SHP77 treated with DMSO at 0.1 percent for 48 hours (cell line): ENCODE measurements at places on chromosomes 5 and 9.

DNA sequence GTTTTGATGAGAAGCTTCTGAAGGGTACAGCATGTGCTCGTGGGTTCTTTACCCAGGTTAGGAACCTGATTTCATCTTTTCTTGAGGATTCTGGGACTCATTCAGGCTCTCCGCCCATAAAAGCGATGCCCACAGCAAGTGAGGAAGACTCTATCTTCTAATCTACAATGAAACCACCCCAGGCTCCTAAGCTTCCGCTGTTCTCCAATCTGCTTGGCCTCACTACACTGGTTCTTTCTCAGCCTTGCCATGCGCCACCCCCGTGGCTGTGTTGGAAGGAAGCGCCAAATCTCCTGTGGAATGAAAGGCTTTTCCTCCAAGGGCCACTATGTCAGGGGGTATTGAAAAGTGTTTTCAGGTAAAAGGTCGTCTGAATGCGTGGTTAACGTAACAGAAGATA lies 135.6 kb downstream of the MYO10 start:
- no peak for DNase-seq

GRCh38 chr5:33277061-33277650 lies 163.6 kb upstream of the TARS1 start:
- DNase-seq, result no peak

- no peak for DNase-seq
Measured at GRCh38 chr9:129781131-129781530, 21.9 kb upstream of the TOR1B start.

DNA sequence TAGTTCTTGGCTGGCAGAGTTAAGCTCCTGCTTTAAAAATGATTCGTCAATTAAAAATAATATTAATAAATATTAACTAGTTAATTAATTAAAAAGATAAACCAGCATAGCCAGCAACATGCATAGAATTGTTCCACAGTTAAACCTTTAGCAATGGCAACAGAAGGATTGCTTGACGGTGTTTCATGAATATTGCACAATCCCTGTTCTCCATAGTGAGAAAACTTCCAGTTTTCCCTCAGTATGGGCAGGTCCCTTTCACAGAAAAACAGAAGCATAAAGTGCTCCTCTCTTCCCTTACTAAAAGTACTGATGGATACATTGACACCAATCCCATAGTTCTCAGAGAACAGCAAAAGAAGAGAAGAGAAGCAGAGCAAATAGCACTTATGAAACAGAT lies 71.4 kb upstream of the CAST start:
- DNase-seq, result no peak

GRCh38 chr9:111668026-111668573 lies 6.7 kb downstream of the GNG10 start:
- DNase-seq, result no peak

GRCh38 chr9:98657897-98658296 lies 50.8 kb downstream of the GABBR2 start:
- no peak for DNase-seq

DNA sequence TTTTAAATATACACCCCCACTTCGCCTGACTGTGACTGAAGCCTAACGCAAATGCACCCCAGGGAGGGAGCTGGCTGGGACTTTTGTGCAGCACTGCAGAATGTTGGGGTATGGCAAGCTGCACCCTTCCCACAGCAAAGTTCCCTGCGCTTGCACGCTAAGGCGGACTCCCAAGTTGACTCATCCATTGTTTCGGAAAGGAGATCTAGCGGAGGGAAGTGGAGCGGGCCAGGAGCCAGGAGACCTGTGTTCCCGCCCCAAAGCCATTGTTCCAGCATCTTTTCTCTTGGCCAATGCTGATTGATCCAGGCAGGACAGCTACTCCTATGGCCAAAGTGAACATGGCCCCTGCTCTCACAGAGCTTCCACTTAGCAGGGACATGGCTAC lies 202.9 kb downstream of the AOPEP start:
- DNase-seq, result no peak

DNA sequence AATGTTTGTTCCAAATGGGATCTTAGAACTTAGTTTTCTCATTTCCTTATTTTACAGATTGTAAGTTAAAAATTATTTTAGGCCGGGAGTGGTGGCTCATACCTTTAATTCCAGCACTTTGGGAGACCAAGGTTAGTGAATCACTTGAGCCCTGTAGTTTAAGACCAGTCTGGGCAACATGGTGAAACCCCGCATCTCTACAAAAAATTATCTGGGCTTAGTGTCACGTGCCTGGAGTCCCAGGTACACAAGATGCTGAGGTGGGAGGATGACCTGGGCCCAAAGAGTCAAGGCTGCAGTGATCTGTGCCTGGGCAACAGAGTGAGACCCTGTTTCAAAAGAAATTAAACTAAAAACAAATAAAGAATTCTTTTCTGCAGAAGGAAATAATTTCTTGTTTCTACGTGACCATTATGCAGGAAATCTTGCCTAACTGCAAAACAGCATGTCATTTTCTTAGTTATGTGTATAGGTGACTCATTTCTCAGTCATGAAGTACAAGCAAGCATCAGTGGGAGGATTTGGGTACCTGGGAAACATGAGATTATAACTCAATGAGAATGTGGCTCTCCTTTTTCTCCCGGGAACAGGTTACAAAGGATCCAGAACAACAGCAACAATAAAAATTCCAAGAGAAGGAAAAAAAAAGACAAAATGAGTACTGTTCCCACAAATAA lies 375.1 kb upstream of the ST8SIA4 start:
- no peak for DNase-seq

GRCh38 chr5:74152136-74152535 lies 488.4 kb downstream of the ENC1 start:
- DNase-seq, result no peak

- no peak for DNase-seq
Measured at GRCh38 chr5:40914835-40915234, 5.5 kb downstream of the C7 start.

- no peak for DNase-seq
Measured at GRCh38 chr9:126953041-126953809, 38.6 kb downstream of the RALGPS1 start.

- DNase-seq, result no peak
Measured at GRCh38 chr9:706606-707459, 134.7 kb upstream of the DMRT1 start.

GRCh38 chr9:78214492-78214891 lies 21.4 kb upstream of the CEP78 start:
- DNase-seq, result no peak

DNA sequence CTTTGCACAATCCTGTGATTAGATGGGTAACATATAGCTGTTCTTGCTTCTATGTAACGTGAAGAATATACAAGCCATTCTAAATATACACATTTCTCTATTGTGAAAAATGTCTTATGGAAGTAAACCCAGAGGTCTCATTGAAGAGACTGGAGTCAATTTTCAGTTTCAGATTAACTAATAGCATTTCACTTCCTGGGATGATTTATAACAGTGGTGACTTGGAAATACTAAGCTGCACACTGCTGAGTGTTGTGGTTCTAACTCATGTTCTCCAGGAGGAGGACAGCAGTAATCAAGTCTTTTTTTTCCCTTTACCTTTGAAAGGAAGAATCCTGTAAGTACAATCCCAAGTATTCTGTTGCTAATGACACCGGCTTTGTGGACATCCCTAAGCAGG lies 3.3 kb downstream of the CTSL start:
- no peak for DNase-seq

- no peak for DNase-seq
Measured at GRCh38 chr9:93139365-93140182, 5.5 kb upstream of the NINJ1 start.

- no peak for DNase-seq
Measured at GRCh38 chr5:138878437-138879235, 3.5 kb upstream of the LRRTM2 start.

DNA sequence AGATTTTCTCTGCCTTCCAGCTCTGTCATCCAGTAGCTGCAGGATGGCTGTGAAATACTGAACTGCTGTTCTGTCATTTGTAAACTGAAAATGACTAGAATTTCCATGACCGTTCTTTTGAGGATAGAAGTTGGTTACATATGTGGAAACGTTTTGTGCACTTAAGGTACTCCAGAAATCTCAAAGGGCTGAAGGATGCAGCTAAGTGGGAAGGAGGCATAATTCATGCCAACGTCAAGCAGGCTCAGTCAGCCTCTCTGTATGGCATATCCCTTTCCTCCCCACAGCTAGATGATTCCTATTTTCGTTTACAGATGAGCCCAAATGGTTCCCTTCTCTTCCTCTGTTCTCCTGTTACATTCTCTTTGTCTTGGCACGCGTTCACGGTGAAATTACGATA lies 257.6 kb downstream of the FBXL7 start:
- DNase-seq, result no peak

DNA sequence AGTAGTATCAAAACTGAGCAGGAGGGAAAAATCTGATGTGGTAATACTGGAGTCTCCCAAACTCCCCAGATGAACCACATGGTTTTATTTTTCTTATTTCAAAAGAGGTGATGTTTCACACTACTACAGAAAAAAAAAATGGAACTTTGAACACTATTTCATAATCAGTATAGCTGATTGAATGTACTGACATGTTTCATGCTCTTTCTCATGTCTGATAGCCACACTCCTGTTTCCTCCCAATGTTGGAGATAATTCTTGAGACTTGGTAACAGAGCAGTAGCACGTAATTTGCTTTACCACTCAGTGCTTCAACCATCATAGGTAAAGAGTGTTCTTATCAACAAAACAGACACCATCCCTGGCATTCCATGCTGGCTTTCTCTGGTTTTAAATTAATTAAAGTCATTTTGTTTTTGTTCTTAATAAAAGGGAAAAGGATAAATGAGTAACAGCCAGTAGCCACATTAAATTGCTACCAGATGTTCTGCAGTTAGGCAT lies 85.2 kb downstream of the MUSK start:
- DNase-seq, result no peak

GRCh38 chr9:129278391-129279237 lies 100.6 kb upstream of the IER5L start:
- no peak for DNase-seq

- DNase-seq, result no peak
Measured at GRCh38 chr5:92574023-92574422, 1007.0 kb downstream of the NR2F1-AS1 start.

- no peak for DNase-seq
Measured at GRCh38 chr9:28981129-28981528, 1407.8 kb upstream of the C9orf72 start.

DNA sequence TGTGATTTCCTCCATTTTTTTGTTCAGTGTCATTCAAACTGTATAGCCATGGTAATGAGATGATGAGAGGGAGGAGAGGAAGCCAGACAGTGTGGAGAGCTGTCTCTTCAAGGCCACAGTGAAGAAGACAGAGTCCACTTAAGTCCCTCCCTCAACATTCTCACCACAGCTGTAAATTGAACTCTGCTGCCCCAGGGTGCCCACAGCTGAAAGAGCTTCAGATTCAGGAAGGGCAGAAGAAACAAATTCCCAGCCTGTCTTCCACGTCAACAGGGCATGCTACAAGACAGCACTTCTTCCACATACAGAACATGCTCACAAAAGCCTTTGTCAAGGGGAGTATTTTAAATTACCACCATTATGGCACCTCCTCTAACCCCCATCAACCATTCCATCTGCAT lies 100.4 kb downstream of the KLHL3 start:
- DNase-seq, result no peak

GRCh38 chr9:96187151-96187555 lies 114.8 kb downstream of the HSD17B3 start:
- DNase-seq, result peak; percentile 17

DNA sequence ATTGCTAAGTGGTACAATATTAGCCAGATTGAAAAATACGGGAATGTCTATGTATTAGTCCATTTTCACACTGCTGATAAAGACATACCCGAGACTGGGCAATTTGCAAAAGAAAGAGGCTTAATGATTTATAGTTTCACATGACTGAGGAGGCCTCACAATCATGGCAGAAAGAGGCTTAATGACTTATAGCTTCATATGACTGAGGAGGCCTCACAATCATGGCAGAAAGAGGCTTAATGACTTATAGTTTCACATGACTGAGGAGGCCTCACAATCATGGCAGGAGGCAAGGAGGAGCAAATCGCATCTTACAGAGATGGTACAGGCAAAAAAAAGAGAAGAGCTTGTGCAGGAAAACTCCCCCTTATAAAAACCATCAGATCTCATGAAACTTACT lies 32.3 kb upstream of the OLFM1 start:
- no peak for DNase-seq

- no peak for DNase-seq
Measured at GRCh38 chr9:32957358-32957757, 44.1 kb downstream of the APTX start.

GRCh38 chr9:118529210-118529609 lies 825.0 kb downstream of the TLR4 start:
- DNase-seq, result no peak

- no peak for DNase-seq
Measured at GRCh38 chr9:124595743-124596142, 88.5 kb upstream of the NR5A1 start.

- no peak for DNase-seq
Measured at GRCh38 chr5:6819521-6819920, 106.3 kb downstream of the TENT4A start.

- DNase-seq, result no peak
Measured at GRCh38 chr9:112186695-112187094, 11.6 kb upstream of the SUSD1 start.

DNA sequence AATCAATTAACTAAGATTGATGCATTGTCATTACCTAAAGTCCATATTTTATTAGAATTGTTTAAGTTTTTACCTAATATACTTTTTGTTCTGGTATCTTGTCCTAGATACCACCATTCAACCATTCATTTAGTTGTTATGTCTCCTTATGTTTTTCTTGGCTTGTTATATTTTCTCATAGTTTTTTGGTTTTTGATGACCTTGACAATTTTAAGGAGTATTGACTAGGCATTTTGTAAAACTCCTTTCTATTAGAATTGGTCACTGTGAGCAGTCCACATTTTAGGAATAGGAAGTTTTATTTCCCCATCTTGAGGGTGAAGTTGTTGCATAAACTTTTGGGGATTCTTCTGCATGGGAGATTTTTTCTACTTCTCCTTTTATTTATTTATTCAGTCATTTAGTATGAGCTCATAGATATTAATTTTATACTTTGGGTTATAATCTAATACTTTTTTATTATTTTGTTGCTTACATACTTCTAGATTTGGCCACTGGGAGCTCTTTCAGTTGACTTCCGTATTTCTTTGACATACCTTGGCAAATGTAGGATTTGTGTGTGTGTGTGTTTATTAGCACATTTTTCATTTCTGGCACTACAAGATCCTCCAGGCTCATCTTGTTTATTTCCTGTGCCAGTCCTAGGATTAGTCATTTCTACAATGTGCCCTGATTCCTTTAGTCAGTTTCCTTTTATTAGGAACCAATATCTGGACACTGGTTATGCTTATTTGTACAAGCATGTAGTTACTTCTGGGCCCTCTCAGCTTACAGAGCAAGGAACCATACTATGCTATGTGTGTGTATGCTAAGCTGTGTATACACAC lies 134.9 kb upstream of the CDKN2B start:
- DNase-seq, result no peak

DNA sequence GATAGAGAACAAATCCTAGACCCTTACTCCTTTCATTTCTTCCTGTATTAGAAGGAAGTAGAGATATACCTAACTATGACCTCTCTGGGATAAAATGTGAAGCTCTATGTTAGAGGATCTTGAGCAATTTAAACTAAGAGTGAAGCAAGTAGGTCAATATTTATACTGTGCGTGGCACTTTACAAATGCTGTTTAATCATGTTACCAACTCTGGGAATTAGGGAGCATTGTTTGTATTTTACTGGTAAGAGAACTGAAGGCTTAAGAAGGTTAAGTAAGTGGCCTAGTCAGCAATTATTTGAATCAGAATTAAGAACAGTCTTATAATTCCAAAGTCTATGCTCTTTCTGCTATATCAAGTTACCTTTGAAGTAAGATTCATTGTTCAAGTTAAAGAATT lies 12.0 kb downstream of the TNC start:
- DNase-seq, result no peak
